Inflammatory macrophage (primary cell): ENCODE measurements at places on chromosomes 4 and X.

DNA sequence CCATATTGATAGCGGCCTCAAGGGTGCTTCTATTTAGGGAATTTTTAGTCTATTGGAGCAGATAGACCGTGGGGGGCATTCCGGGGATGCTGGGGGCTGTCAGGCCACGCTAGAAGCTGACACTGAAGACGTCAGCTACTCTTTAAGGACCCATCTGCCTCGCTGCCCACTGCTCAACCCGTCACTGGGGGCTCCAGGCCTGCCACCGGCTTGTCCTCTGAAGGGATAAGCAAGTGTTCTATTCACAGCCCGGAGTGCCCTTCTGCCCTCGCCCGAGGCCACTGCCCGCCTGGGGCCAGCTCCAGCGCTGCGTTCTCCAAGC lies 679 bp upstream of the MSL3 start:
- DNase-seq = no peak

DNA sequence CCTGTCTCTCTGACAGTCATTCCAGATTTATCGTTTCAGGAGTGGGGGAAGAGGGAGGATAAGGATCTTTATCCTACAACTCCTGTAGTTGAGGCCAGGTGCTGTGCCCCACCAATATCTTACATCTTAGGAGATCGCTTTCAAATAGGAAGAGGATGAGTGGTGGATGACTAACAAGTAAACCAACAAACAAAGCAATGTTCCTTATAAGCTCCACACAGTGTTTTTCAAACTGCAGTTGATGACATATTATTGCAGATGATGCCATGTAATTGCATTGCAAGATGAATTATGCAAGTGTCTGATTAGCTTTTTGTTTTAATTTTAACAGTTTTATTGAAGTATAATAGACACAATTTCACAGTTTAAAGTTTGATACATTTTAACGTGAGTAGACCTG lies 35.8 kb upstream of the TMEM164 start:
- DNase-seq = no peak

- DNase-seq = peak; percentile 45
These were observed 13.3 kb downstream of the OFD1 start for GRCh38 chrX:13747836-13748235.

DNA sequence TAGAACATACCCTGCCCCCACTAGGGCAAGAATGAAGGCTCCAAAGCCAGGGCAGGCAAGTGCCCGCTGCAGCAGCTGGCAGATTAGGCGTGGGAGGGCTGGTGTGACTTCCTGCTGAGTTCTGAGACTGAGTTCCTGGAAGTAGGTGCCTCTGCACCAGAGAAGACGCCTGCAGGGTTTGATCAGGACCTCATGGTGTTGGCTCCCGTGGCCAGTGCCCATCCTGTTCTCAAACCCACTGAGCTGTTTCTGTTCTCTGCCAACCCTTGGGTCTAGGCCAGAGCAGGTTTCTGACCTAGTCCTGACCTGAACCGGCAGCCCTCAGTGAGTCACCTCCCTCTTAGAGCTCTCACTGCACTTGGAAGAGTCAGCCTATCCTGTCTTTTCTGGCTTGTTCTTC lies 220.7 kb downstream of the HS6ST2 start:
- peak; percentile 23 for DNase-seq

GRCh38 chr4:38866973-38867477 lies 581 bp upstream of the FAM114A1 start:
- DNase-seq = no peak

GRCh38 chrX:16160729-16161128 lies 6.6 kb upstream of the MAGEB17 start:
- no peak for DNase-seq

GRCh38 chr4:89352541-89352940 lies 44.9 kb upstream of the GPRIN3 start:
- no peak for DNase-seq

- no peak for DNase-seq
These were observed 11.9 kb upstream of the SOD3 start for GRCh38 chr4:24783506-24783905.

DNA sequence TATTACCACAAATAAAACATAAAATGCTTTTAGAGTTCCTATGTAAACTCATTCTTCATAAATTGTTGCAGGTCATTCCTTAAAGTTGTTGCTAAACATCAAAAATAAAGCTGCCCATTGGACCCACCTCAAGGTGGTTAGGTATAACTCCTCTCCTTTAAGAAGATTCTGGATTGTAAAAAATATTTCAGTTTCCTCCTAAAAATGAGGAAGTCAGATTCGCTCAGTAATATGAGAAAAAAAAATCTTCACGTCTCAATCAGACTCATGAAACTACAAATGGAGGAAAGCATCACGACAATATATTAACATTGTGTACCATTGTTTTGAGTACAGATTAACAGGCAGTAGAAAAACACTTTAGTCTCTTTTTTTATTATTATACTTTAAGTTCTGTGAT lies 105.9 kb downstream of the DDX60 start:
- peak; percentile 10 for DNase-seq

- DNase-seq = no peak
These were observed 147.7 kb downstream of the RBM46 start for GRCh38 chr4:154928640-154929257.

GRCh38 chr4:151961456-151961855 lies 200.6 kb upstream of the GATB start:
- DNase-seq = no peak

GRCh38 chr4:40937140-40937725 lies 187.5 kb downstream of the NSUN7 start:
- DNase-seq = no peak

DNA sequence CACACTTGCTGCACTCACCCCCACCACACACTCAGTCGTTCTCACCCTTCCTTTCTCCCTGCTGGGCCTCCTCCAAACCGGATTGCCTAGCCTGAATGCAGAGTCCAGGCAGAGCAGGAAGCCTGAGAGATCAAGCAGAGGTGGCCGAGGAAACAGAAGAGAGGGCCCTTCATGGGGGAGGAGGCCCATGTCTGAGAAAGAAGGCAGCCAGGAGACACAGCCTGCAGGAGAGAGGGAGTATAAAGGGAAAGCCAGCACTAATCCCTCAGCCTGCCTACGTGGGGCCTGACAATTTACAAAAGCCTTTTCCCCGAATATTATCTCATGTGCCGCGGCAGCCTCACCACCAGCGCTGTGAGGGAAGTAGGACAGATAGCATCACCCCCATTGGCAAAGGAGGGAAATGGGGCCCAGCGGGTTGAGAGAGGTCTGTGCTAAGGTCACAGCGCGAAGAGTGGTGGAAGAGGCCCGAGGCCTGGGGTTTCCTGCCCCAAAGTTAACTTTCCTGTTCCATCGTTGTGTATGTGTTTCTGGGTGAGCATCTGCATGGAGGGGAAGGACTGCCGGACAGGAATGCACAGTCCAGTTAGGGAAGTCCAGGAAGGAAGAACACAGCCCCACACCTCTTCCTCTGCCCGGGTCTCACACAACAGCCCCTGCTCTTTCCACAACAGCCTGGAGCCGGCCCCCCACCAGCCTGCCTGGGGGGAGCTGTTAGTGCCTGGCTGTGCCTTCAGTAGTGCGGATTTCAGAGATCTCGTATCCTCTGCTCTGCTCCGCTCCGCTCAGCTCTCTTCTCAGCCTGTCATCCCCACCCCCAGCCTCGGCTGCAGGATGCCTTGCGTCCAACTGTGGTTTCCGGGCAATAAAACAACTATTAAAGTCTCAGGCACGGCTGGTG lies 50.9 kb upstream of the BCOR start:
- peak; percentile 49 for DNase-seq

- peak; percentile 95 for DNase-seq
These were observed at the start of gene BOD1L1 for GRCh38 chr4:13627606-13628311. Gene BOD1L1, minus strand, starts transcription at chr4:13627725. Its CDS starts 138 bp downstream, at chr4:13627587.

- no peak for DNase-seq
These were observed 99.6 kb downstream of the CFAP47 start for GRCh38 chrX:36019125-36019524.

- no peak for DNase-seq
These were observed 422.4 kb upstream of the BOD1L1 start for GRCh38 chr4:14049946-14050345.

DNA sequence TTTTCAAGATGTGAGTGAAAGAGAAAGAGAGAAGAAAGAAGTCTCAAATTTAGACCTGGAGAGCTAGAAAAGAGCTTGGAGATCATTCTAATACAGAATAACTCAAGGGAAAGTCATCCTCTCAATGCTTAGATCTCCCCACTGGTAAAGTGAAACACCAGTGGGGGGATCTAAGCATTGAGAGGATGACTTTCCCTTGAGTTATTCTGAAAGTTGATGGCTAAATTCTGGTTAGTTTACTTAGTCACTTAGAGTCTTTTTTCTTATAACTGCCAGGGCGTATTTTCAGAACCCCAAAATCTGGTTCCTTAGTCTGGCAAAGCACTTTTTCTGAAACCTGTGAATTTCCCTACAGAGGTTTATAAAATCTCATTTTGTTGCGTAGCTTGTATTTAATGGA lies 198.6 kb downstream of the ARHGAP24 start:
- DNase-seq = no peak
